ENCODE measurements at places on chromosomes 2 and 18.

DNA sequence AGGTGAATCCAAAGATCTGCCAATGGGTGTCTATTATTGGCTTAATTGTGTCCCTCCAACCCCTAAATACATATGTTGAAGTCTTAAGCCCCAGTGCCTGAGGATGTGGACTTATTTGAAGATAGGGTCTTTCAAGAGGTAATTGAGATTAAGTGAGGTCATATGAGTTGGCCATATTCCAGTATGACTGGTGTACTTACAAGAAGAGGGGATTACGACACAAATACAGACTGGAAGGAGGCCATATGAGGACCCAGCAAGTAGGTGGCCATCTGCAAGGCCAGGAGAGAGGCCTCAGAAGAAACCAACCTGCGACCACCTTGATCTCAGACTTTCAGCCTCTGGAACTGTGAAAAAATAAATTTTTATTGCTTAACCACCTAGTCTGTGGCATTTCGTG, 121.1 kb upstream of the FN1 start:
- DNase-seq = peak; percentile 16

DNA sequence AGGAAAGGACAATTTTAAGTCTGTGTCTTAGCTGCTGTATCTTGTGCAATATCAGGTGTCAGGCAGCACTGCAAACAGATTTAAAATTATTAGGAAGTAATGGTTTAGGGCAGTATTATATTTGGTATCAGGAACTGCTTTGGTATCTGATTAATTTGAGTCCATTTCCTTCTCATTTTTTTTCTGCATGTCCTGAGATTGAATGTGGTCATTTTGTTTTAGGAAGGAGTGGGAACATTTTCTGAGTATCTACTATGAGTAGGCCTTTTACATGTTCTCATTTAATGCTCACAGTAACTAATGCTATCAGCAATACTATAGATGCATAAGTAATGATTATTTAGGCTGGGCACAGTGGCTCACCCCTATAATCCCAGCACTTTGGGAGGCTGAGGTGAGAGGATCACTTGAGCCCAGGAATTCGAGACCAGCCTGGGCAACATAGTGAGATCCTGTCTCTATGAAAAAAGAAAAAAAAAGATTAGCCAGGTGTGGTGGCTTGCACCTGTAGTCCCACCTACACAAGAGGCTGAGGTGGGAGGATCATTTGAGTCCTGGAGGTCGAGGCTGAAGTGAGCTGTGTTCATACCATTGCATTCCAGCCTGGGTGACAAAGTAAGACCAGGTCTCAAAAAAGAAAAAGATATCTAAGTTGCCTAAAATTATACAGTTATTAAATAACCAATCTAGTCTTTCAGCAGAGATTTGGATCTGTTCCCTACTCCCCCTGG, 4.7 kb downstream of the FMNL2 start:
- no peak for DNase-seq

DNA sequence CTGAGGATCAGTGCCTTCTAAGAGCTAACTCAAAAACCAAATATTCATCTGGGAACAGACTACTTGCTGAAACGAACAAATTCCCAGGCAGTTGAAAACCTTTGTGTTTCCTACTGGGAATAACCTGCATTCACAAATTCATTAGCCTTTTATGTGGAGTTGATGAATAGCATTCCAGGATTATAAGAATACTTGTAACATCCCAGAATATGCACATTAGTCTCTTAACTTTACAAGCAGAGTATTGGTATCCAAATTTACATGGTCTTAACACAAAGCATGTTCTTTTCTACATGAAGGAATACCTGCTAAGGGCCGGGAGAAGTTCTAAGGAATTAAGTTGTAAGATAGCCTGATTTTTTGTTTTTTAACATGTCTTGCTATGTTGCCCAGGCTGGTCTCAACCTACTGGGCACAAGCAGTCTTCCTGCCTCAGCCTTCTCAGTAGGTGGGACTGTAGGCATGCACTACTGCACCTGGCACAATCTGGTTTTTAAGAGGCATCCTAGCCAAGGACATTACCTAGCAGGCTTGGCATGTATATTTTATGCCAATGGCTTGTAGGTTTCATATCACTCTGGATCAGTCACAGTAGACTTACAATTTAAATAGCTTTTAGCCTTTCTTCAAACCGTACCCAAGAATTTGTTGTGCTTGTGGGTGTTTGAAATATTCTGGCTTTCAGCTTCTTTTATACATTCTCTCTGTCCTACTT, 50.7 kb downstream of the MGAT5 start:
- no peak for DNase-seq

DNA sequence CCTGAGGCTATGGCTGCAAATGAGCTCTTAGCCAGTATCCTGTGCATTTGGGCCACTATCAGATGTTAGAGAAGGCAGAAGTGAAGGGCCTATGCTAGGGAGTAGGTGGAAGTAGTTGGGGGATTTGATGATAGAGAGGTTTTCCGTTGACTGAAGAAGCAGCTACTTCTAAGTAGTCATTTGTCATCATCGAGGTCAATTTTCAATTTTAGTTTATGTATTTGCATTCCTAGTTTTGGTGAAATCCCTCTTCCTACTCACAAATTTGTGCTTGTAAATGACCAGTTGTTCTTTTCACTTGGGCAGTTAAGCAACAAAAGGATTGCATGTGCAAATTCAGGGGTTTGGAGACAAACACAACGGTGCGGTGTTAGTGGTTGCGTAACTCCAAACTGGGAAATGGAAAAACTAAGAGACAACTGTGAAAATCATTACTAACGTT, 48.5 kb upstream of the PELI1 start:
- peak; percentile 80 for DNase-seq

GRCh38 chr2:238039985-238040384, 20.8 kb upstream of the SCLY start:
- DNase-seq = no peak

Measured in NB4 (cell line).